ENCODE measurements at places on chromosomes 3 and 15.

GRCh38 chr3:123459862-123460261 is 11.0 kb upstream of the ADCY5 start:
- no peak for DNase-seq

GRCh38 chr3:39220407-39221140 is 28.2 kb upstream of the XIRP1 start:
- no peak for DNase-seq

DNA sequence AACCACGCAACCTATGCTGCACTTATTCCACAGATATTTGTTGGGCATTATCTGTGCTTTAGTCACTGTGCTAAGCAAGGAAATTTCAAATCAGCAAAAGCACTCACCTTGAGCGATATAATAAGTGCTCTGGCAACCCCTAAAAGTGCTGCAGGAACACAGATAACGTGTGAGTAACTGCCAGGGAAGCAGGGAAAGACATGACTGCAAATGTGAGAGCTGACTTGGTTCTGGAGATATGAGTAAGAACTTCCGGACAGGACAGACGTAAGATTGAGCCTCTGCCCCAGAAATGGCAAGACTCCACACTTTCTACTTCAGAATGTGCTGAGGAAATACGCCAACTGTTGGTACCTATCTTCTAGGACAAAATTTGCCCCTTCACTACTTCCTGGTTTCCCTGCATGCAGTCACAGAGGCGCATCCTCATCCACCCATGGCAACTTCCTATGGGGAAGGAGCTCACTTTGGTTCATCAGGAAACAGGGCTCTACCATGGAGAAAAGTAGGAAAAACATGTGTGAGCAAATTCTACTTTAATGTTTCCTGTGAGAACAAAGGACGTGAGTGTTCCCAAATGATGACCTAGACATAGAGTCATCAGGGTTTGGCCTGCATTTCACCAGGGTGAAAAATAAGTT is 41.7 kb downstream of the AQP9 start:
- DNase-seq = no peak

- DNase-seq = no peak
These were observed 317.3 kb upstream of the CFAP20DC start for GRCh38 chr3:59367150-59367549.

DNA sequence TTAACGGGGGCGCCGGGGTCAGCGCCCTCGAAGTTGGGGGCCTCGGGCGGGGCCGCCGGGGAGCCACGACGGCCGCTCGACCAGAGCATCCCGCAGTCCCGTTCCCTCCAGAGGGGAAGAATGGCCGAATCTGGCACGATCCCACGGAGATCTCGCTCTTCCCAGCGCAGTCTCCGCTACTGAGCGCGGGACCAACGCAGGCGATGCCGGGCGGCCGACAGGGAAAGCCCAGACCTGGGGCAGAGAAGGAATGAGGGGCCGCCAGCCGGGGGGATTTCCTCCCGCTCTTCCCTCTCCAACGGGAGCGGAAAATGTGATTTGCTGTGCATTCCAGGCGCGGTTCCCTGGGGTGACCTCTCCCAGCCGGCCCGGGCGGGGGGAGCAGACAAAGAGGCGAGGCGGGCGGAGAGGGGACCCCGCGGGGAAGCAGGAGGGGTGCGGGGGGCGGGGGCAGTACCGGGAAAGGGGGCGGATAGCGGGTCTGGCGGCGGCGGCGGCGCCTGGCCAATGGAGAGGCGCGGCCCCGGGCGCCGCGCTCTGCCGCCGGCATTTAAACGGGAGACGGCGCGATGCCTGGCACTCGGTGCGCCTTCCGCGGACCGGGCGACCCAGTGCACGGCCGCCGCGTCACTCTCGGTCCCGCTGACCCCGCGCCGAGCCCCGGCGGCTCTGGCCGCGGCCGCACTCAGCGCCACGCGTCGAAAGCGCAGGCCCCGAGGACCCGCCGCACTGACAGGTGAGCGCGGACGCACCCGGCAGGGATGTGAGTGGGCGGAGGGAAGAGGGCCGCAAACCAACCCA is at the start of gene GREM1:
GREM1 (plus strand) TSS at position 579 of the 801 bp plus-strand sequence. CDS start 12,687 bp downstream, outside the sequence.
- no peak for DNase-seq

- no peak for DNase-seq
These were observed 36.5 kb upstream of the ARNT2 start for GRCh38 chr15:80367661-80368060.

DNA sequence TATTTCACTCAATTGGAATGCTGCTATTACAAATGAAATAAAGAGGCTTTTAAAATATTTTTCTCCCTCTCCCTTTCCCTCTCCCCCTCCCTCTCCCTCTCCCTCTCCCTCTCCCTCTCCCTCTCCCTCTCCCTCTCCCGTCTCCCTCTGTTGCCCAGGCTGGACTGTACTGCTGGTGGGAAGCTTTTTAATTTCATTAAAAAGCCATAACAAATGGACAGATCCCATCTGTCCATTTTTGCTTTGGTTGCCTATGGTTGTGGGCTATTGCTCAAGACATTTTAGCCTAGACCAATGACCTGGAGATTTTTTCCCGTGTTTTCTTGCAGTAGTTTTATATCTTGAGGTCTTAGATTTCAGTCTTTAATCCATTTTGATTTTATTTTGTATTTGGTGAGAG is 107.2 kb upstream of the LRRC3B start:
- DNase-seq = no peak

DNA sequence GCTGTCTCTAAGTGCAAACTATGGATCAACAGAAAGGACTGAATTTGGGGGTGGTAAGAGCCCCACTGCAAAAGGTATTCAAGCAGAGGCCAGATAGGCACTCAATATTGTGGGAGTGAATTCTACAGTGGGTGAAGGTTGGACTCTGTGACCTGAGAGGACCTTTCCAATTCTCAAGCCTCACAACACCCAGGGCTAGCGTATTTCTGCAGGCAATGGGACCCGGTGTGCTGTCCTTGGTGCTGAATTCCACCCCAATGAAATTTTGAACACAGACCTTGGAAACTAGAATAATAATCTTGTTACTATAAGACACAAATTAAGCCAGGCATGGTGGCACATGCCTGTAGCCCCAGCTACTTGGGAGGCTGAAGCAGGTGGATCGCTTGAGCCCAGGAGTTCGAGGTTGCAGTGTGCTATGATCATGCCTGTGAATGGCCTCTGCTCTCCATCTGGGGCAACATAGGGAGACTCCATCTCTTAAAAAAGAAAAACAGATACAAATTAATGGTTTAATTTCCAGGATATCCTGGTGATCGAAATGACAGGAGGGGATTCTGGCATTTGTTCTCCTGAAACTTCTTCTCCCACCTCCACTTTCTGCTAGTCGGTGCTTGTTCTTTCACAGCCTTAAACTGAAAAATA is 135.4 kb downstream of the RAB11A start:
- DNase-seq = no peak

DNA sequence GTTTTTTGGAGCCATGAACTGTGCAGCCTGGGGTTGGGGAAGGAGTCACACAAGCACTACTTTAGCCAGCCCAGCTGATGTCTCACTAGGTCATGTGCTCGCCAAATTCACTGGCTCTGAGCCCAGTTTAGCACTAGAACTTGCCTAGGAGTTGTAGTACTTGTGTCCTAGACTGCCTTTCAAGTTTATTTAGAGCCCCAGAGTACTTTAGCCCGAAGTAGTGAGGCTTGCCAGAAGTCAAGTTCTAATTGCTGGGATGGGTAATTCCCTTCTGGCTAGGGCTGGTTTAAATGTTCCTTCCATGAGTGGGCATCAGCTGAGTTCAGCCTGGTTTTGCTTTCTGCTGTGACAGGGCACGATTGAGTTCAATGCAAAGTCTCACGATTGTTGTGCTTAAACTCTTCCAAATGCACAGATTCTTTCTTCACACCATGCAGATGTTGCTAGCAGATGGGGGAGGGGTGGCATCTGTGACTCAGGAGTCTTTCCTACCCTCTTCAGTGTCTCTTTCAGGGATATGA is 228.2 kb upstream of the ZPLD1 start:
- no peak for DNase-seq

DNA sequence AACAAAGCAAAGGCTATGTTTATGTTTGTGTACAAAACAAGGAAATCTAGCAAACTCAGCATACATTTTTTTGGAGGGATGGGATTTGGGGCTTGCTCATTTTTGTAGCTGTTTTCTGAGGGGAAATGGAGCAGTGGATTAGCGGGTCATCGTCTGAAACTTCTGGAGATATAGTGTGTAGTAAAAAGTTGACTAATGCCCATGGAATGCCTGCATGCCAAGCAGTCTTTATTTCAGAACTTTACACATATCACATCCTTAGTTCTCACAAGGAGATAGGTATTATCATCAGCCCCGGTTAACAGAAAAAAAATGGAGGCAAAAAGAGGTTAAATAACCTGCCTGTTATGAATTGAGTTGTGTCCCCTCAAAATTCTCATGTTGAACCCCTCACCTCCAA is 47.1 kb downstream of the ATP13A4 start:
- no peak for DNase-seq

DNA sequence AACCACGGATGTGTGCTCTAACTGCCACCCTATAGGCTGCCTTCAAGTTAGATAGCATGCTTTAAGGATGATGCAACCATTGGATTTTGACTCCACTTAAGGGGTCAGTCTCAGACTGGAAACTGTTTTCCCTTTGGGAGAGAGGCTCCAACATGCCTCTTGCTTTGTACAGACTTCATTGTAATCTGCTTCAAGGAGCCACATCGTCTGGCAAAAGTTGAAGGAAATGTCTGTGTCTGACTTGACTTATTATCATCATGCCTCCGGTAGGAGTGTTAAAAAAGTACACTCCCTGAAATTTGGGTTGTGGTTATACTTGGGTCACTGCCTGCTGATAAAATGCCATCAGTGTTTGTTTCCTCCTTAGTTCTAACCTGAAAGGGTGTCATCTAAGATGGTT is 245.4 kb upstream of the CDIN1 start:
- DNase-seq = no peak

GRCh38 chr15:75007216-75007615 is 11.9 kb downstream of the SCAMP5 start:
- DNase-seq = no peak

DNA sequence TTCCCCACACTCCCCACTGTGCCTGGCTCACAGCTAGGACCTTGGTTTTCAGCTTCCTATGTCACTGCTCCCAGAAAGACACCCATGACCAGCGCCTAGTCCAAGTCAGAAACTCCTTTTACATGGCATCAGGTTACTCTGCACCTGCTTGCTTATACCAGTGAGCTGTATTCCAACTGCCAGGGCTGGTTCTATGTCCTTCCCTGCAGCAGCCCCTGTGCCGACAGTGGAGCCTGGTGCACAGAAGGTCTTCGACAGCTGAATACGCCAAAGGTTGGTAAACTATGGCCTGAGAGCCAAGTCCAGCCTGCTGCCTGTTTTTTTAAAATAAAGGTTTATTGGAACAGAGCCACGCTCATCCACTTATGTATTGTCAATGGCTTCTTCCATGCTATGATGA is 102.5 kb downstream of the IQSEC1 start:
- no peak for DNase-seq

DNA sequence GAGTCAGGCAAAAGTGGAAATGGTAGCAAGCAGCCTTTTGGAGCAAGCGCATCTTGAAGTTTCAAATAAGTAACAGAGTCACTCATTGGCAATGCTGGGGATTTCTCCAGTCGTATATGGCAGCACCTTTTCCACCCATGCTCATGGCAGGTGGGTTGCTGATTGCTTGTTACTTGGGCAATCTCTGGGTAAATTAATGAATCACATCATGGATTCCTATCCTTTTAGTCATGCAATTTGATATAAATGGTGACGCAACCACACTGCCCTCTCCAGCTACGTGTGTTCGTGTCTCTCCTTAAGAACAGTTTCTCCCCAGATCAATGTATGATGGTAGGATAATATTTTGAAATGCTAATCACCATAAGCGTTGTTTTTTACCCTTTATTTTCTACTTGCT is 339.9 kb upstream of the KCNH8 start:
- DNase-seq = no peak

DNA sequence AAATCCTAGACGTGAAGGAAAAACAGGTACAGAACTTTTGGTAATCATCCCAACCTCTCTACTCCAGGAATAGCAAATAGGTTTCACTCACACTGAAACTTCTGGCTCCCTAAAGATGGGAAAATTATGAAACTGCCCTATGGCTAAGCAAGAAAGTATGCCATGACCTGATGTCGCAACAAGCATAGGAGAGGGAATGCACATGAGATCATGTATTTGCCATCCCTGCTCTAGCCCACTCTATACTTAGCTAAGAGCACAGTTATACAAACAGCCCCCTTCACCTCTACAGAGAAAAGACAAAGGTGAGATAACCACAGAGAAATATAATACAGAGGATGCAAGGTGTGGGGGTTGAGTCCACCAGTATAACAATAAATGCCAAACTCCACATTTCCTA is 102.7 kb downstream of the TBC1D5 start:
- no peak for DNase-seq

- DNase-seq = no peak
These were observed 14.9 kb upstream of the ULK3 start for GRCh38 chr15:74857671-74858368.

GRCh38 chr3:113662824-113663223 is 33.6 kb downstream of the USF3 start:
- DNase-seq = no peak

DNA sequence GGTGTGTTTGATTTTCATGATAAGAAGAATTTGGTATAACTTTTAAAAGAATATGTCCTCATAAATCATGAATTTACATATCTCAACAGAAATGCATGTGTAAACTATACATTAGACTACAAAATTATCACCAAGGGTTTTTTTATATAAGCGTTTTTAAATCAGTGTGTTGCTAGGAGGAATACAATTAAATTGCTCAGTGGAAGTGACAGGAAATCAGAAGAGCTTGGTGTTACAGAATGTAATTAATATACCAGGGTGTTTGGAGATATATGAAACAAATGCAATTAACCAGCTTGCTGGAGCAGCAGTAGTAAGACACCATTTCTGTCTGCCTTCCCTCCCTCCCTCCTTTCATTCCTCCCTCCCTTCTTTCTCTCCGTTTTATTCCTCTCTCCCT is 2.4 kb downstream of the ROBO2 start:
- DNase-seq = no peak

GRCh38 chr3:136250059-136250902 is at the start of gene PCCB:
Gene PCCB (plus strand): TSS chr3:136250340. CDS start chr3:136250376, 36 bp downstream.
- peak; percentile 80 for DNase-seq

- no peak for DNase-seq
These were observed 45.0 kb downstream of the BLM start for GRCh38 chr15:90762109-90762508.

- DNase-seq = no peak
These were observed 33.4 kb downstream of the OXSM start for GRCh38 chr3:25823314-25823713.

All from activated CD4-positive, CD25-positive, alpha-beta regulatory T cell (primary cell).